OCI-M1 (cell line): ENCODE measurements at places on chromosomes 7 and 10.

DNA sequence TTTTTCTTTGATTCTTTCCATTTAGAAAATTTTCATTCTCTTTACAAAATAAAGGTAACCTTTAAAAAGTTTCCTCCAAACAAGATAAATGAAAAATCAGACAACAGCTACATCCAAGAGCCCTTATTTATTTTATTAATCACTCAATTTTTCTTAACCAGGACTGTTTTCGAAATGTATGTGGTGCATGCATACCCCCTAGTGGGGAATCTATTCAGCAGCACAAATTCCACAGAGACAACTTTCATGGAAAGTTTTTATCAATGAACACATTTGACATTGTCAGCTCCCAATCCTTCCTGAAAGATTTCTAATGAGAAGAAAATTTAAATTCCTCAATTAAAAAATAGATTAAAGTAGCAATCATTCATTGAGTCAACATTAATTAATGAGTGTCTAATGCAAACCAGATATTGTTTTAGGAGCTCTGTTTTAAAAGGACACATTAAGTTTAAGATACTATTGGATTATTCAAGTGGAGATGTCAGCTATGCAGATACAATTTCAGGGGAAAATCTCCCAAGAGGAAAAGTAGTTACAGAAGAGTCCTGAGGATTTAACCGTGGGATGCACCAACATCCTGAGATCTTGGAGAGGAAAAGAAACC, 5.2 kb upstream of the HTR7 start:
- peak; percentile 65 for DNase-seq

GRCh38 chr10:114584419-114584818, 73.7 kb downstream of the ABLIM1 start:
- no peak for DNase-seq

- no peak for DNase-seq
These were observed 83.7 kb upstream of the PDGFA start for GRCh38 chr7:603152-603951.

DNA sequence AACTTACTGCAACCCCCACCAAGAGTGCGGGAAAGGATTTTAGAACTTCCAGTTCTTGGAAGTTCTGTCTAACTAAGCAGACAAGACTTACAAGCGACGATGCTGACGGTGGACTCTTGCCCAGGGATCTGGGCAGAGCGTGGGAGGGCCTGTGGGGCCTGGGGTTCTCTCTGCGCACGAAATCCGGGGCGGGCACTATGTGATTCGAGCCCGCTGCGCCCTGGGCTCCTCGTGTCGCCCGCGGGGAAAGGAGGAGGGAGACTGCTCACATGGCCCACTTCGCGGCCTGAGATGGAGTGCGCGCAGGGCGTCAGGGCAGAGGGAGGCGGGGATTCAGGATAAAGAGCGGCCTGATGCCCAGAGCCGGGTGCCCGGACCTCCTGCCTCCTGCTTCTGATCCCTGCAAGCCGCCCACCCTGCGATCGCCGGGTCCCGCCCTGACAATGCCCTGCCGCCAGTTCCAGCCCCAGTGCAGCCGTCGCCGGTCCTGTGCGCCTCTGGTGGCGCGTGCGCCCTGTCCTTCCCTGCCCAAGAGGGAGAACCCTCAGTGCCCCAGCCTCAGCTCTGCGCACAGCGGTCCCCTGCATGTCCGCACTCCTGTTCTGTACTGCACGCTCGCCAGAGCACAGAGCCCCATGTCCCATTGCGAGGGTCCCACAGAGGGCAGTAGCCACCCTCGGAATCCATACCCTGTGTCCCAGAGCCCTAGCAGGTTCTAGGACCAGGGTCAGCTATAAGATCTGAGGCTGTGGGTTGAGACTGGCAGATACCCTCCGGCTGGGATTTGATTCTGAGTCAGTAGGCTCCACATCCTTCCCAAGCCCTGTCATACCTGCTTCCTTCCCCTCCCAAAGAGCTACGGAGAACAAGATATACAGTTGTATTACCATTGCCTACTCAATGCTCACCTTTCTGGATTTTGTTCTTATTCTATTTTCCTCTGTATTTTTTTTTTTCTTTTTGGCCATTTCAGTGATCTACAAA, 99.4 kb upstream of the TMEM106B start:
- DNase-seq, result peak; percentile 31

DNA sequence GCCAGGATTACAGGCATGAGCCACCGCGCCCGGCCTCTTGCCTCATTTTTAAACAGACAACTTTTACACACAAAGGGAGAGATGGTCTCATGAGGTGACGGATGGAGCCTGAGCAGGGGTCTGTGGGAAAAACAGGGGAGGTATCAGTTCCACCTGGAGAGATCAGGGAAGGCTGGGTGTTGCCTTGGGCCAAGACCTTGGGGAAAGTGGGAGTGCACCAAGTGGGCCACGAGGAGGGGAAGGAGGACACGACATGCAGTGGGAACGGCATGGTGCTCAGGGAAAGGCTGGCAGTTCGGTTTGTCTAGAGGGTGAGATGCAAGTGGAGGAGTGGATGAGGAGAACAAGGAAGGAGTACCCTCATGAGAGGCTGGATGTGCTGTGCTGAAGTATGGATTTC, 8.9 kb upstream of the ZNF777 start:
- no peak for DNase-seq

DNA sequence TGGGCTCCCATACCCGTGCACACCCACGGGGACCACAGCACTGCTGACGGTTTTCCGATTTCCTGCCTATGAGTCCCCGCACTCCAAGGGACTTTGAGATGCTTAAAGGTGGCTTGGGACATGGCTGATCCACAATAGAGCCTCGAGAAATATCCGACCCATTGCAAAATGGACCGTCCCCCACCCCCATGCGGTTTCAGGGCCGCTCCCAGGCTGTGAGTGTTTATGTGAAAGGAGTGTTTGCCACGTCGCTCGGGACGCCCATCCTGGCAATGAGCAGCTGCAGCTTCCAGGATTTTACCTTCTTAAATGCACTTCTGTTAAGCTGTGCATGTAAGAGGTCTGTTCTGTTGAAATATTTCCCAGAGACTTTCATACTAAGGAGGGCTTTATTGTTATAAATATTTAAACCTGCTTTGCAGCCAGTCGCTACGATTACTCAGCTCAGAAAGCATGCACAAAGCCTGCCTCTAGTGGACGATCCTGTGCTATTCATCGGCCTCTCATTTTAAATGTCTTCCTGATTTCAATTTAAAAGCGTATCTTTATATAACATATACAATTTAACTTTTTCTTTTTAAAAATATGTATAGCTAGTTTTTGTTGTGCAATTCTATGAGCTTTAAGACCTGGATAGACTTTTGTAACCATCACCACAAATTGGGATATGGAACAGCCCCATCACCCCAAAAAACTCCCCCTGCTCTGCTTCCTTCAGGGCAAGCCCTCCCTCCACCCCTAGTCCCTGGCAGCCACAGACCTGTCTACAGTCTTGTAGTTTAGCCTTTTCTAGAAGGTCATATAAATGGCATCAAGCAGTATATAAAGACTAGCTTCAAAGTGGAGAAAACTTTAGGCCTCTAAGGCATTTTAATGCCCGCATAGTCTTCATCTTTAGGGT, 418.3 kb downstream of the PAXIP1 start:
- no peak for DNase-seq

DNA sequence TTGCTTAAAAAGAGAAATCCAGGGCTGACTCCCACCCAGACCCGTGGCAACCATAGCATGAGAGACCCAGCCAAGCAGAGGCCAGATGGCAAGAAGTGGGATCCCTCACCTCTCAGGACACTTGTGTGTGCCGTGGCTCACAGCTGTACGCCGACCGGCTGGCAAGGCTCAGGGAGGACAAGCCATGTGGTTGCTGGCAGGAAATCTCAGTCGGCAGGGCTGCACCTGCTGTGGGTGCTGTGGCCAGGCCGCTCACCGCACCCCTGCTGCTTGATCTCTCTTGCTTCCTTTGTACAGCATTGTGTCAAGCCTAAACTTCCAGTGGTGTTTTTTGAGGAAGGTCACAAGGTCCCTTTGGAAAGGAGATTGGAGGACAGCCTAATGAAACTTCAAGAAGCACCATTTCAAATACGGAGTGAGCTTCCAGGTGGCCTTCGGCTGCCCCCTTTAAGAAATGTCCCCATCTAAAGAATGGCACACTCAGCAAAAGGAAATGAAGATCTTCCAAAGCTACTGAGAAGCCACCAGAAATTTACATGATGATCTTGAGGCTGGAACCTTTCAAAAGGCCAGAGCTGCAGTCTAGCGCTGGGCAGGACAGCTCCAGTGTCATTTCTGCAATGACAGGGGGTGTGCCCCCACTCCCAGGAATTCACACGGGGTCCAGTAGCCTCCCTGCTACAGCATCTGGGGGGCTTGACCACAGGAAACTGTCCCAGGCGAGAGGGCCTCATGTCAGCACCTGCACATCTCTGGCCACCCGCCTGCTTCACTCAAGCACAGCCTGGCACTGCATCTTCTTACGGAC, 409.0 kb upstream of the MGMT start:
- no peak for DNase-seq

- no peak for DNase-seq
These were observed 19.0 kb upstream of the AGMO start for GRCh38 chr7:15580604-15581351.

DNA sequence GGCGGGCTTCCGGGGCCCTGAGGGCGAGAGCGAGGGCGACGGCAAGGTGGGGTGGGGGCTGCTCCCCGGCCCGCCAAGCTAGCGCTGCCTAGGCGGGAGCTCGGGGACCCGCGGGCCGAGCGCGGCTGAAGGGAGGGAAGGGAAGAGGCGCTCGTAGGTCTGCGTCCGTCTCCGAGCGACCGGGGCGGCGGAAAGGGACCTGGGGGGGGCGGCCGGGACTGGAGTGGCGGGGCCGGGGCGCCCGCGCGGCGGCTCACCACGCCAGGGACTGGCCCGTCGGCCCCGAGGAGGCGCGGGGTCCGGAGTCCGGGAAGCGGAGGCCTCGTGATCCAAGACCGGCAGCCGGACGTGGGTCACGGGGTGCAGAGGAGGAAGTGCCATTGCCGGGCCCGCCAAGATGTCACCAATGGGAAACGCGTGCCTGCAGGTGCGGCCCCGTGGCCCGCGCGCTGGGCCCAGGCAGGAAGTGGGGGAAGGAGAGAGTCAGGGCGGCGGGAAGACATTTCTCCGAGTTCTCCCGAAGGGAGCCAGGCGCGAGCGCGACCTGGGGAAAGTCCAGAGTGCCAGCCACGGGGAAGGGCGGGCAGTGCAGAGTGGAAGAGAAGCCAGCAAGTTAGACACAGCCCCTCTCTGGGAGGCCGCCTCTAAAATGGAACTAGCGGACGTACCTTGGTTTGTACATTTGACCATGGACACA, 11.9 kb downstream of the HNRNPF start:
- DNase-seq, result peak; percentile 96

DNA sequence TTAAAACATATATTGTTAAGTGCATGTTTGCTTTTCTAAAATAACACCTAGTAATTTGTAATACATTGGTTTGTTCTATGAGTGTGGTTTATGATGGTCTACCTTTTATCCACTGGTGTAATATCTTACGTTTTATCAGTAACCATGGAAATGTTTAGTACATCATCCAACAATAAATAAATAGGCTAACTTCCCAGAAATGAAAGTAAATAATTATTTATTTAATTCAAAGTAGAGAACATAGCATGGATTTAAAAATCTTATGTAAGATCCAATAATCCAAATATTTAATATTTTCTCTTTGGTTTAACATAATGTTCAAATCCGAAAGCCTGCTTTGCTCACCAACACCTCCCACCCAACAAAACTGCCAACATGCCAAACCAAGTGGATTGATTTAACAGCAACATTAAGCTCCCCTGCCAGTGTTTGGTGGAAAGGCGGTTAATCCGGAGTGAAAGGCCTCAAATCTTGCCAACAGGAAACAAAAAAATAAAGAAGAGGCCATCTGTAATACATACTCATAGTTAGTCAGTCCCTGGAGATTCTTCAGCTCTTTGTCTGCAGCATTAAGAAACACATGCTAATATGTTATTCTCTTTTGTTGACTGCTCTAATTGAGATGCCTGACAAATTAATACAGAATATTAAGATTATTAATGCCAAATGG, 897.8 kb downstream of the CNTNAP2 start:
- no peak for DNase-seq

GRCh38 chr10:59285073-59285472, 77.3 kb downstream of the FAM13C start:
- no peak for DNase-seq

DNA sequence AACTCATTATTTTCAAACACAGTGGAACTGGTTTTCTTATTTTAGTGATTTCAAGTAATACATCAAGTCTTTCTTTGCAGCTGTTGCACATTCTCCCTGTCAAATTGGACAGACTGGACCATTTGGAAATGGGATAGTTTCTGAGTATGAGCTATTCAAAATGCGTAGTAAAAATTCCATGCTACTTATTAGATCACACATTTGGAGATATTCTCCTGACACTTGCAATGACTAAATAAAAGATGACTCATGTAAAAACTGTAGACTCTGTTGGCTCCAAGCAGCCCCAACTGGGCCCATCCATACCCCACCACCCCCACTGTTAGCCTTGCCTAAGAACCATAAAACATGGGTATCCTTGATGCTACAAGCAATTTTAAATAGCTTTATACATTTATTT, 25.9 kb upstream of the BICC1 start:
- DNase-seq, result no peak

- DNase-seq, result no peak
These were observed 40.7 kb downstream of the KMT2C start for GRCh38 chr7:152395112-152395511.

DNA sequence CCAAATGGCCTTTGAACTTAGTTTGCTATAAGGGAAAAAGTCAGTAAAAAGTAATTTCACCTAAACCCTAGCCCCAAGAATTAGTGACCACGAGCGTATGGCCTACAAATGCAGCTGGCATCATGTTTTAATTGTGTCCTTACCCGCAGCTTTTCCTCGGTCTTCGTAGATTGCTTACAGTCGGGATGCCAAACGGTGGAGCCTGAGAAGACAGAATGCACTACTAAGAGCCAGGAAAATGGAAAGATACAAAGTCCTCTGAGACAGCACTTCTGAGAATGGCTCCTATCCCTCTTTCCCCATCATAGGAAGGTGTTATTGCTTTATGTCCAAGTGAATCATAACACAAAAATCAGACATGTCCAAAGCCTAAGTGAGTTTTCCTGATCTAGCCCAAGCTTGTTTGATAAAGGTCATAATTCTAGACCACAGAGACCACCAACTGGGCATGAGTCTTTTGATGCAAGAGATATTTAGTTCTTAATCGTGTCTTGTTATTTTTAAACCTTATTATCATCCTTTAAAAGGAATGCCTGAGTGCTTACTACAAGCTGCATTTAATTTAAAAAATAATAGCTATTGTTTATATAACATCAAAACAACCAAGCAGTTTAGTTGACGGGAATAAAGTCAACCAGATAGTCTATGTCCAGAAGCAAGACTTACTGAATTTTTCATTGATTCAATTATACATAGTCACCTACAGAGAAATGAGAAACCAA, 83.7 kb upstream of the AFAP1L2 start:
- DNase-seq, result no peak

- DNase-seq, result no peak
These were observed 5.5 kb downstream of the ATP6V0E2 start for GRCh38 chr7:149879271-149879743.

DNA sequence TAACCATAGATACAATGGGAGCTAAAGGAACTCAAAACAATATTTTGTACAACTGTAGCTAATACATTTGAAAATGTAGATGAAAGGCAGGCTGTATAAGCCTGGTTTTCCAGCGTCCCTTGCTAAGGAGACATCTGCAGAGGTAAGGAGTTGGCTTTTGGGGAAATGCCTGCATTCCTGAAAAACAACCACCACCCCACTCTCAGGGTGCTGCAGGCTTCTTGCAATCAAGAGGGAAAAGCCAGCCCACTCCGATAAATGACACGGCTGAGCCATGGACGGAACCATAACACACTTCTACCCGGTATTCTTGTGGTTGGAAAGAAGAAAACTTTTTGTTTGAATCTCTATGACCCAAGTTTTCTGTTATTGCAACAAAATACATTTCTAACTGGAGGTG, 200.3 kb downstream of the TEX36 start:
- DNase-seq, result no peak
